ENCODE measurements at places on chromosomes 4 and X.
A peak's percentile ranks its signal among the peaks of the same experiment; 100 is the strongest.

GRCh38 chr4:26192899-26193869 is 127.6 kb upstream of the RBPJ start:
- DNase-seq = no peak
- no peaks in the 10 kb centered on the region for H3K36me3 ChIP-seq
- no peak overlapping the region for H3K4me3 ChIP-seq
- no peak overlapping the region for H3K27ac ChIP-seq
- H3K27me3 ChIP-seq = no peaks in the 10 kb centered on the region

- H3K27me3 ChIP-seq = no peaks in the 10 kb centered on the region
- DNase-seq = no peak
- no peak overlapping the region for H3K4me3 ChIP-seq
- no peak overlapping the region for H3K27ac ChIP-seq
- no peaks in the 10 kb centered on the region for H3K4me1 ChIP-seq
These were observed 3.2 kb downstream of the CABS1 start for GRCh38 chr4:70337886-70338420.

- H3K27ac ChIP-seq = no peak overlapping the region
- peaks cover 7% of the 10 kb centered on the region for H3K4me1 ChIP-seq
- peak overlapping the region; percentile 77 for H3K4me3 ChIP-seq
These were observed 102.7 kb downstream of the UCHL1 start for GRCh38 chr4:41359422-41359775.

GRCh38 chr4:137961051-137961438 is 281.1 kb downstream of the SLC7A11 start:
- no peak overlapping the region for H3K4me3 ChIP-seq
- no peak overlapping the region for H3K27ac ChIP-seq
- no peaks in the 10 kb centered on the region for H3K27me3 ChIP-seq
- H3K4me1 ChIP-seq = no peaks in the 10 kb centered on the region
- no peaks in the 10 kb centered on the region for H3K36me3 ChIP-seq
- no peak for DNase-seq

DNA sequence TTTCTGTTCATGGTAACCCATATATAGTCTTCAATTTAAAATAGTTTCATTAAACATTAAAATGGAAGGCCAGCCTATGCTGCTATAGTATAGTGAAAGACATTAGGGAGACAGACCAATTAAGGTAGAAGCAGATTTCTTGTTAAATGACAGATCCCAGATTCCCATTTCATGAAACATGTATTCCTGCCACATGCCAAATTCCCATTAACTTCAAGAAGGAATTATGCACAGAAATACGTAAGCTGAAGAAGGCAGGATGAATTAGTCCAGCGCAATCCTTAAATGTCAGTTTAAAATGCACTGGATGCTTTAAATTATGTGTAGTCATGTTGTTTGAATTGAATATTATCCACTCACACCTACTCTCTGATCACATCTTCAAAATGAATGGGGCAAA is 424.9 kb downstream of the SH2D1A start:
- no peak for DNase-seq
- H3K27me3 ChIP-seq = no peaks in the 10 kb centered on the region
- H3K4me3 ChIP-seq = no peak overlapping the region
- no peaks in the 10 kb centered on the region for H3K36me3 ChIP-seq

- no peak overlapping the region for H3K4me3 ChIP-seq
- H3K4me1 ChIP-seq = no peaks in the 10 kb centered on the region
- DNase-seq = no peak
- no peaks in the 10 kb centered on the region for H3K27me3 ChIP-seq
These were observed 17.6 kb downstream of the FGFBP1 start for GRCh38 chr4:15920723-15921591.

DNA sequence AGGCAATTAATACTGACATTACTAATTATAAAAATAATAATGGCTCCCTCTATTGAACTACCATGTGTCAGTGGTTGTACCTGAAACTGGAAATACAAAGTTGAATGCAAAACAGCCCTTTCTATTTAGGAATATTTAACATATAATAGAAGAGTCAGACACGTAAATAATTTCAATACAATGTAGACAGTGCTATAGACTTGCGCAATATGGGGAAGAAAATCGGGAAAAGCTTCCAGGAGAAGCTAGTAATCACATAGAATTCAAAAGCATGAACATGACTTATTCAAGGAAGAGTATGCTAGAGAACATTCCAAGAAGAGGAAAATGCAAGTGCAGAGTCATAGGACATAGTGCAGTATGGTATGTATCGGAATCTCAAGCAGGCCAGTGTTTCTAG is 408.9 kb upstream of the FTHL17 start:
- H3K27ac ChIP-seq = no peak overlapping the region
- H3K36me3 ChIP-seq = no peaks in the 10 kb centered on the region
- no peaks in the 10 kb centered on the region for H3K4me1 ChIP-seq
- H3K27me3 ChIP-seq = no peaks in the 10 kb centered on the region
- DNase-seq = no peak

- no peak overlapping the region for H3K4me3 ChIP-seq
- no peaks in the 10 kb centered on the region for H3K36me3 ChIP-seq
- no peaks in the 10 kb centered on the region for H3K27me3 ChIP-seq
- no peak for DNase-seq
- H3K4me1 ChIP-seq = peaks cover 3% of the 10 kb centered on the region
These were observed 306.2 kb upstream of the SLIT2 start for GRCh38 chr4:19945501-19945900.
